Activated CD4-positive, alpha-beta T cell treated with anti-CD3 and anti-CD28 coated beads, Interleukin-2, amount 50 U/mL, for 24 hours (primary cell): ENCODE measurements at places on chromosomes 13 and 19.

- no peak for DNase-seq
Measured at GRCh38 chr13:51772781-51773180, 31.2 kb downstream of the DHRS12 start.

GRCh38 chr13:94239135-94239534, 240.3 kb downstream of the DCT start:
- DNase-seq = no peak

GRCh38 chr19:1837222-1837565, 11.1 kb downstream of the REXO1 start:
- DNase-seq = no peak

DNA sequence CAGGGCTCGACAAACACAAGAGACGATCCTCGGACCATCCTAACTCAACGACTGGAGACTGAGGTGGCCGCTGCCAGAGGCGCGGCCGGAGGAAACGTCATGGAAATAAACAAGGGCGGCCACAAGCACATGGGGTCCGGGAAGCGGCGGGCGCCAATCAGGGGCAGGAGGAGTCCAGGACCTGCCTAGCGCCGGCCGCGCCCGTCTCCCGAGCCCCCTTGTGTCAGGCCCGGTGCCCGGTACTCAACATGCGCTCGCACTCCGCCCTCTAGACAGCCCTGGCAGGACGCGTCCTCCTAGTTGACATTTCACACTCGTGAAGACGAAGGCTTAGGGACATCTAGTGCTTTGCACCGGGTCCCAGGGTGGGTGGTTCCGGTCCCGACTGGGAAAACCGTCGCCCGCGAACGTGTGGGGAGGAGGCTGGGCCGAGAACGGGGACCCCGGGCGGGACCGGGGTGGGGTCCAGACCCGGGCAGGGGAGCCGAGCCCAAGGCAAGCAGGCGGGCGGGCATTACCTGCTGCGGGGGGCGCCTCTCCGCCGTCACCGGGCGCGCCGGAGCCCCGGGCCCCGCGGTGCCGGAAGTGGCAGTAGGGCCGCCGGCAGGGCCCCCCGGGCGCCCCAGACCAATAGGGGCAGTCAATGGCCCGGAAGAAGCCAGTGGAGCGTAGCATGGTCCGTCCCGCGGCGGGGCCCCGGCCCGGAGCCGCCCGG, 442 bp downstream of the REXO1 start:
- DNase-seq = no peak

- no peak for DNase-seq
Measured at GRCh38 chr19:35253316-35254286, 4.8 kb downstream of the LSR start.

- DNase-seq = no peak
Measured at GRCh38 chr13:64551755-64552154, 2678.4 kb downstream of the PCDH9 start.

DNA sequence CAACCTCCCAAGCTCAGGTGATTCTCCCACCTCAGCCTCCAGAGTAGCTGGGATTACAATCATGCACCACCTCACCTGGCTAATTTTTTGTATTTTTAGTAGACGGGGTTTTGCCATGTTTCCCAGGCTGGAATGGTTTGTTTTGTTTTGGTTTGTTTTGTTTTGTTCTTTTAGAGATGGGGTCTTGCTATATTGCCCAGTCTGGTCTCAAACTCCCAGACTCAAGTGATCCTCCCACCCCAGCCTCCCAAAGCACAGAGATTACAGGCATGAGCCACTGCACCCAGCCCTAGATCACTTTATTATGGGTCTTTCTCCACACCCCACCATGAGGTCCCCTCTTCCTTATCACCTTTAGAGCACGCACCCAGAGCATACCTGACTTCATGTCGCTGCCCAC, 8.0 kb upstream of the KRTDAP start:
- DNase-seq = no peak
